ENCODE measurements at places on chromosomes 2 and 18.

DNA sequence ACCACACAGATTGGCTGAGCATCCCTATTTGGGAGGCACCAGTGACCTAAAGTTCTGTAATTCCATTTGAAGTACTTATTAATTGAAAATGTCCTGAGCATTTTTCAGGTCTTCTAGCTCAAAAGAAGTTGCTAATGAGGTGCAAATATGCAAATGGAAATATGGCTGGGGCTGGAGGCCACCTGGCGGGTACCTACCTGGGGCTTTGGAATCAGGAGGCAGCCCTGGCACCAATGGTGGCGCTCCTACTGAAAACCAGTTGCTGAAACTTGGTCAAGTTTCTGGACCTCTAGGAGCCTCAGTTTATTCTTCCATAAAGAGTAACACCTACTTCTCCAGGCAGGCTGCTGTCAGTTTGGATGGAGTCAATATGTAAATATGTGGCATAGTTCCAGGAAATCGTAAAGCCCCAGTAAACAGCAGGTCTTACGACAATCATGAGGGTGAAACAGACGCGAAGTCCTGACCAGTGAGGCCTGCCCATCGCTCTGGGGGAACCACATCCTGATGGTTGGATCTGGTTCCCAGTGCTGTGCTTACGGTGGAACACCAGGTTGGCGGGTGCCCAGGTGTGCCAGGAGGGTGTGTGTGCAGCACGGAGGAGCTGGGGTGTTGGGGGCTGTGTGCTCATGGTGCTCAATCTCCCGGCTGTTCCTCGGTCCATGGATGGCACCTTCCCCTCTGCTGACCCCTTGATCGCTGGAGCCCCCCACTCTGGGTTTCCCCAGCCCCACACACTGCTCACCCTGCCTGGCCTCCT is 186.1 kb downstream of the TWIST2 start:
- DNase-seq, result peak; percentile 10

DNA sequence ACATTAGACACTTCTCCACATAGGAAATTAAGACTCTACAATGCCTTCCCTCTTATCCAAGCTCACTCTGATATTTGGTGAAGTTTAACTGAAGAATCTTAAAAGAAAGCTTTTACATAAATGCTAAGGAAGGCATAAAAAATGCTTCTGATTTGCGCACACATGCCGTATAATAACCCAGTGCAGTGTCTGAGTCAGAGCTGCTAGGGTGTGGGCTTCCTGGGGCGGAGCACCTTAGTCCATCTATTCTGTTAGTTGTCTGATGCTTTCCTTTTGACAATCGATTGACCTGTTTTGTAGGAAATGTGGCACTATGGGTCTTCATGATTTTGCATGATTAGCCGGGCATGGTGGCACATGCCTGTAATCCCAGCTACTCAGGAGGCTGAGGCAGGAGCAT is 231.5 kb downstream of the AFF3 start:
- DNase-seq, result peak; percentile 35

DNA sequence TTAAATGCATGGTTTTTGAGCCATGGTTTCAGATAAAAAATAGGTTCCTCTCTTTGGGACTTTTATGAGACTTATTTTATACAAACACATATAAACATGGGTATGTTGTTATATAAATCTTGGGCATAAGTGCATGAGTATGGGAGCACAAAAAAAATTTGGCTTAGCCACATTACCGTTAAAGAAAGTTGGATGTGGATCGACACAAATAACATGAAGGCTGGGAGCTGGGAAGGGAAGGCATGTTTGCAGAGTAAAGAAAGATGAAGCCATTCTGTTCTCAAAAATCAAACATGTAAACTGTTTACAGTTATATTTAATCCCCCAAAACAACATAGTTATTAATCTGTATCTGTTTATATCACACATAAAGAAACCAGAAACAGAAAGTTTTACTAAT is 313.8 kb downstream of the NRXN1 start:
- DNase-seq, result no peak

GRCh38 chr2:224098481-224099230 is 59.6 kb upstream of the SERPINE2 start:
- DNase-seq, result no peak

DNA sequence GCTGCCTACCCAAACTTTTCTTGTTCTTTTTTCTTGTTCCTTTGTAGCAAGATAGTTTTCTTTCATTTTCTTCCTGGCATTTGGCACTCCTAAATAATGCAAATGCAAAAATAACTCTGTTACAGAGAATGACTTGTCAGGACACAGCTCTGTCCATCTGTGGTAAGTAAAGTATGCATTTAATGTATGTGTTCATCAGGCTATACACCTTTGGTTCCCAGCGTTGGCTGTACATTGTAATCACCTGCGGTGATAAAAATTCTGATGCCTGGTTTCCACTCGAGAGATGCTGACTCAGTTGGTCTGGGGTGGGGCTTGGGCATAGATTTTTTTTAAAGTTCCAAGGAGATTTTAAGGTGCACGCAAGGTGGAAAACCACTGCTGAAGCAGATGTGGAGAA is at the start of gene SERPINB13:
Gene SERPINB13 (plus strand): TSS at position 378 of the 400 bp plus-strand sequence. CDS start 1,325 bp downstream, outside the sequence.
- no peak for DNase-seq

DNA sequence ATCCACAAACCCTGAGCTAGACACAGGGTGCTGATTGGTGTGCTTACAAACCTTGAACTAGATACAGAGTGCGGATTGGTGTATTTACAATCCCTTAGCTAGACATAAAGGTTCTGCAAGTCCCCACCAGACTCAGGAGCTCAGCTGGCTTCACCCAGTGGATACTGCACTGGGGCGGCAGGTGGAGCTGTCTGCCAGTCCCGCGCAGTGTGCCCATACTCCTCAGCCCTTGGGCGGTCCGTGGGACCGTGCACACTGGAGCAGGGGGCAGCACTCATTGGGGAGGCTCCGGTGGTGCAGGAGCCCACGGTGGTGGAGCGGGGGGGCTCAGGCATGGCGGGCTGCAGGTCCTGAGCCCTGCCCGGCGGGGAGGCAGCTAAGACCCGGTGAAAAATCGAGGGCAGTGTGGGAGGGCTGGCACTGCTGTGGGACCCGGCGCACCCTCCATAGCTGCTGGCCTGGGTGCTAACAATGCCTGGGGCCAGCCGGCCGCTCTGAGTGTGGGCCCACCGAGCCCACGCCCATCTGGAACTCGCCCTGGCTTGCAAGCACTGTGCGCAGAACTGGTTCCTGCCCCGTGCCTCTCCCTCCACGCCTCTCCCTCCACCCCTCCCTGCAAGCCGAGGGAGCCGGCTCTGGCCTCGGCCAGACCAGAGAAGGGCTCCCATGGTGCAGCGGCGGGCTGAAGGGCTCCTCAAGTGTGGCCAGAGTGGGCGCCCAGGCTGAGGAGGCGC is 75.6 kb downstream of the MOB4 start:
- DNase-seq, result no peak
